ENCODE measurements at places on chromosomes 11 and 22.
A peak's percentile ranks its signal among the peaks of the same experiment; 100 is the strongest.

DNA sequence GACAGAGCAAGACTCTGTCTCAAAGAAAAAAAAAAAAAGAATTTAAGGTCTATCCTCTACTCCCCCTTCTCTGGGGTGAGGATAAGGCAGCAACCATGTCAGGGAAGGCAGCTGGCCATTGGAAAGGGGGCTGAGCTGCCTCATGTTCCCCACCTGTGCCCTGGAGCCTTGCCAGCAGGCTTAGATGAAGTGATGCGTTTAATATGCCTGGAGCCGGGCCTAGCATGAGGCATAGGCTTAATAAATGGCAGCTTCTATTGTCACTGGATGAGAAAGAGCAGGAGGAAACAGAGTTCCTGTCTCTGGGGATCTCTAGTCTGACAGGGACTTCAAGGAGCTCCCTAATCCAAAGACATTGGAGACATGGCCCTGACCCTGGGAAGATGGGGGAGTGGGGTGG lies 3.2 kb upstream of the KCNE3 start:
- no peak for DNase-seq

- DNase-seq = no peak
These were observed 18.0 kb downstream of the TENM4 start for GRCh38 chr11:79422866-79423265.

GRCh38 chr11:130904380-130904779 lies 11.9 kb downstream of the SNX19 start:
- DNase-seq = no peak

GRCh38 chr11:9301720-9302119 lies 12.7 kb downstream of the TMEM41B start:
- DNase-seq = no peak

- DNase-seq = no peak
These were observed 243.5 kb upstream of the ARHGAP20 start for GRCh38 chr11:110955776-110956175.

DNA sequence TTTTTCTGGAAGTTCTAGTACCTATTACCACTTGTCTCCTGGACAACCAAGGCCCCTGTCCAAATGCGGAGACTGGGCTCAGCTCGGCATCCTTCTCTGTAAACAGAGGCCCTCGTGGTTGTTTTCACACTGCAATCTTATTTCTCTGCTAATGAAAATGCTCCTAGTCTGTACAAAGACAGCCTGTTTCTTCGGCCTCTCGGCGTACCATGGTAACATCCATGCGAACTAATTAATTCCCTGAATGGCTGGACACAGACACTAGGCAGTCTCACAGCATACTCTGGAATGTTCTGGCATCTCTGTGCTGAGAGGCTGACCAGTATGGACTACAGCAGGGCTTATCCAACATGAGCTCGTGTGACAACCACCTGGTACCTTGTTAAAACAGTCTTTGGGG lies 5.7 kb downstream of the POLR3H start:
- DNase-seq = no peak

DNA sequence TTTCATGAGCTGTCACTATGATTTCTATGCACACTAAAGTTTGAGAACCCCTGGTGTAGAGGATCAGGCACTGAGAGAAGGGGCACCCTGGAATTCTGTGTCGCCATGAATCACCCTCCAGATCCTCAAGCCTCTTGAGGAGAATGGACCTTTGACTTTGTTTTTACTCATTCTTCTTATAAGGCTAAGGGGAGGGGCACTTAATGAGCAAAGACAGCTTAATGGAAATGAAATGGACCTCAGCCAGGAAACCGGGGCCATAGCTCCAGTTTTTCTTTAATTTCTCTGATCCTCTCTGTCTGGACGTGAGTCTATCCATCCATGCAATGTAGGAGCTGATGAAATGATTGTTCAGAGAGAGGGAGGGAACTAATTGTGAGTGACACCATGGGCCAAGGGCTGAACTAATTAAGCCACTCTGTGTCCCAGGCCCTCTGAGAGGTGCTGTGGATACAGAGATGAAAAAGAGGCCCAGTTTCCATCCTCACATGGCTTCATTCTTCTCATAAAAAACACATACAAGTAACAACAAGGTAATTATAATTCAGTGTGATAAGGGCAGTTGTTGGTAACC lies 32.8 kb downstream of the OR2AT4 start:
- DNase-seq = no peak

DNA sequence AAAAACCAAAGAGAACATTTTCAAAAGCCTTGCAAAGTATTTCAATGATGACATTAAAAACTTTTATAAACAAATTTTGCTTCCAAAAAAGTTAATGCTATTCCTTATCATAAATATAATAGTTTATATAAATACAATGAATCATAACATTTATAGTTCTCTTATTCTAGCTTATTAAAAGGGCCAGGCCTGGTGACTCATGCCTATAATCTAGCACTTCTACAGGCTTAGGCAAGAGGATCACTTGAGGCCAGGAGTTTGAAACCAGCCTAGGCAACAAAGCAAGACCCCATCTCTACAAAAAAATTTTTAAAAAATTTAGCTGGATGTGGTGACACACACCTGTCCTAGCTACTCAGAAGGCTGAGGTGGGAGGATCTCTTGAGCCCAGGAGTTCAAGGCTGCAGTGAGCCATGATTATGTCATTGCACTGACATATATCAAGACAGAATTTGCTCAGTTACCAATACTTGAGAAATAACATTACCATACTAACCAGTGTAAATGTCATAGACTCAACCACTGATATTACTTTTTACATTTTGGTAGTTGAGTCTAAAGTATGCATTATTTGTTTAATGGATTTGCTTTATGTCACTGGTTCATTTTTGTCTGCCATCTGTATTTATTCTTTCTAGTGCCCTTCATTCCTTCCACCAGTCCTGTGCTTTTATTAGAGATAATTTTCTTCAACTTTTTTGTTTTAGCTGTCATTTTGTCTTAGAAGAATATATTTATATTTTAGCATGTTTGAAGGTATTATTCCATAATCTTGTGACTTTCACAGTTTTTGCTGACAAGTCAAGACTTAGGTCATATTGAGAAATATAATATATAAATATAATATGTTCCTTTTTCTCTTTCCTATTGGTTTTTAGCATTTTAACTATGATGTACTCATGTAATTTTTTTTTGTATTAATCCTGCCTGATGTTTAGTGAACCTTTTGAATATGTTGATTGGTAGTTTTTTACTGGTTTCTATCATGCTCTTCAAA lies 56.2 kb downstream of the CYP2R1 start:
- DNase-seq = no peak

DNA sequence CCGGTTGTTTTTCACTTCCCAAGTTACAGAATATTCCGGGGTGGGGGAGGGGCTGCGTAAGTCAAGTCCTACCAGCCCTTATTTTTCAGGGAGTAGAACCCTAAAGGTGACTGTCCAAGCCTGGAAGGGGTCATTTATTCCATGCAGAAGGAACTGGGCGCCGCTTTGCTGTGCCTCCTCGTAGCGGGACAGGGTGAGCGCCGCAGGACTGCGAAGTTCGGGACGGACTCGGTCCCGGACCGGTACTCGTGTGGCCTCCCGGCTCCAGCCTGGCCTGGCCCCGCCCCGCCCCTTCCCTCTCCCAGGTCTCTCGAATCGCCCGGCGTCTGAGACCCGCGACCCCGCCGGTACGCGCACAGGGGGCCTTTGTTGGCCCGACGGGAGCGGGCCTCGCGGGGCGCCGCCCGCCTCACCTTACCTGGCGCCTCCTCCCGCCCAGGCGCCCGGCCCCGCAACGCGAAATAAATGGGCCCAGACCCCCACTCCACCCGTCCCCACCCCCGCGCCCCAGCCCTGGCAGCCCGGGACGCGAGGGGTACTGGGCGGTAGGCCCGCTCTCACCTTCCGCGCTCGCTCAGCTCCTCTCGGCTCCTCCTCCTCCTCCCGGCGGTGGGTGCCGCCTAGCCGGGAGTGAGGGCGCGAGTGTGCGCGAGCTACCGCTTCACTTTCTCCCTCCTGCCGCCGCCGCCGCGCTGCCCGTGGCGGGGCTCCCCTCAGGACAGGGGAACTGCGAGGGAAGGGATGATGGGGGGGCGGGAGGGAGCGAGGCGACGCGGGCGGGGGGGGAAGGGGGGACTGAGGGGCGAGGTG lies 698 bp downstream of the PAK1 start:
- peak; percentile 36 for DNase-seq

- DNase-seq = no peak
These were observed 74.3 kb downstream of the DDIAS start for GRCh38 chr11:82975882-82976281.

GRCh38 chr11:119346605-119347004 lies at the start of gene MFRP:
TSS of gene MFRP (minus strand) at chr11:119346705. CDS start at chr11:119346513, 192 bp downstream.
- no peak for DNase-seq

- DNase-seq = no peak
These were observed 12.9 kb upstream of the CD3E start for GRCh38 chr11:118291477-118292135.

DNA sequence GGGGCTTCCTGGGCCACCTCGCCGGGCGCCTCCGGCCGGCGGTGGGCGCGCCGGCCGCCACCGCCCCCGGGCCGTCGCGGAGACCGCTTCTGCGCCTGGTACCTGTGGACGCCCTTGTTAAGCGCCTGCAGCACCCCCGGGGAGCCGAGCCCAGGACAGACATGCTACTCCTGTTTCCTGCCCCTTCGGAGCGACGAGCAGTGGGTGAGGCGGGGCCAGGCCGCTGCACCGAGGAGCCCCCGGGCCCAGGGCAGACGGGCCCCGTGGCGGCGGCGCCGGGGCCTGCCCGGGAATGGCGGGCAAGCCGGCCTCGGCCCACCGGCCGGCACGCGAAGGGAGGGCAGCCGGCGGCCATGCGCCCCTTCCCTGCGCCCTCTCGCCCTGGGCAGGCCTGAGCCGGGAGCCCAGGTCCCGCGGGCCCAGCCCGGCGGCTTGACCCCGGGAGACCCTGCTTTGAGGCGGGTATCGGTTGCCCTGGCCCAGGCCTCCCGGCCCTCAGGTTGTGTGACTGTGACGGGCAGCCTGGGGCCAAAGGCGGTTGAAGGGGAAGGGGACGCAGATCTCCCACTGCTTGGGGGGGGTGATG lies 789 bp upstream of the KDM2A start:
- DNase-seq = no peak

- no peak for DNase-seq
These were observed 30.3 kb upstream of the ABCC8 start for GRCh38 chr11:17506942-17507341.

- no peak for DNase-seq
These were observed 8.5 kb downstream of the P2RY6 start for GRCh38 chr11:73280626-73281025.

DNA sequence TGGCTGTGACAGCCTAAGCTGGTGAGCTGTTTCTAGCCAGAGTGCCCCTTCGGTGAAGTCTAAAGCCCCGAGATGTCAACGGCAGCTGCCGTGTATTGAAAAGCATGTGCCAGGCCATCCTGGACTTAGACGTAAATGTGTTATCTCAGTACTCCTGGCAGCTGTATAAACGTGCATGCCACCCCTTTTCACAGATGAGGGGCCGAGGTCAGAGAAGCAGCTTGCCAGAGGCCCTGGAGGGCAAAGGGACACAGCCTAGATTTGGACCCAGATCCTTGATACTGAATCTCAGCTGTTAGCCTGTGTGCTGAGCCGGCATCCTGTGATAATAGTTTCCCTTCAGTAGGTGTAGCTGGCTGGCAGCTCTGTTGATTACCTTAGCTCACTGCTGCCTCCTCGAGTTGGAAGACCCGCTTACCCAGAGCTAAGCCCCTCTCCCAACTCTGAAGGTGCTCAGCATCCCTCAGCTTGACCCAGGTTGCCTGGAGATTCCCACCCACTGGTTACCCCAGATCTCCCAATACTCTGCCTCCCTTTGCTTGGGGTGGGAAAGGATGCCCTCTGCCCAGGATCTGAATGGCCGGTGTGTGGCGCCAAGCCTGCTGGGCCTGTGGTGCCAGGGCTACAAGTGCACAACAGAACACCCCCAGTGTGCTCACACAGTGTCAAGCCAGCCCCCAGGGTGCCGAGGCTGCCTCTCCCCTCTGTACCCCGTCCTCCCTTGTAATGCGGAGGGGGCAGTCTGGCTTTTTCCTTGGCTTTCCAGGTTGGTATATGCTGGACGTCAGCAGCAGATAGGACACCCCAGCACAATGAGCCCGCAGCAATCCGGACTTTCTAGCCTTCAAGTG lies 59.8 kb upstream of the WNT7B start:
- no peak for DNase-seq

DNA sequence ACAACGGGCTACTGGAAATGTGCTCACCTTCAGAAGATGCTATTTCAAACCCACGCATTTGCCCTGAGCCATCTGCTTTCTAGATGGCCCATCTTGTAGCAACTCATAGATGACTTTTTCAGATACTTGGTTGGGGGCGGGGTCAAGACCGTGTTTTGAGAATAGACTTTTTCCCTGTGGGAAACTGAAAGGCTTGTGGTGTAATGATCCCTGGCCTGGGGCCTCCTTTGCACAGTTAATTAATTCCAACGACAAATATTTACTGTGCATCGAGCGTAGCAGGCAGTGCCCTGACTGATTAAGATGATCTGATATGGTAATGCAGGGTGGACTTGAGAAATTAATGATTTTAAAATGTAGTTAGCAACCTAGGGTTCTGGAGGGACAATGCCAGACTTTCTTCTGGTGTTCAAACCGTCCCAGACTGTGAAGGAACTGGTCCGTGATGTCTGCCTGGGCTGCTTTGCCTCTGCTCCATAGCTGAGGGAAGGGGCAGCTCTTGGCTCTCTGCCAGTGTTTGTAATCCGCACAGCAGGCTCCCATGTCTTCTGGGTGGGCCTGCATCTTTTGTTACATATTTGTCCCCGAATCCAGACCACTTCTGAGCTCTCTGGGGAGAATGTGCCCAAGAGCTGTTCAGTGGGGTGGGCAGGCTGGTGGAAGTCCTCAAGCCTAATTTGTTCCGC lies 84.8 kb downstream of the ADAMTS15 start:
- no peak for DNase-seq

DNA sequence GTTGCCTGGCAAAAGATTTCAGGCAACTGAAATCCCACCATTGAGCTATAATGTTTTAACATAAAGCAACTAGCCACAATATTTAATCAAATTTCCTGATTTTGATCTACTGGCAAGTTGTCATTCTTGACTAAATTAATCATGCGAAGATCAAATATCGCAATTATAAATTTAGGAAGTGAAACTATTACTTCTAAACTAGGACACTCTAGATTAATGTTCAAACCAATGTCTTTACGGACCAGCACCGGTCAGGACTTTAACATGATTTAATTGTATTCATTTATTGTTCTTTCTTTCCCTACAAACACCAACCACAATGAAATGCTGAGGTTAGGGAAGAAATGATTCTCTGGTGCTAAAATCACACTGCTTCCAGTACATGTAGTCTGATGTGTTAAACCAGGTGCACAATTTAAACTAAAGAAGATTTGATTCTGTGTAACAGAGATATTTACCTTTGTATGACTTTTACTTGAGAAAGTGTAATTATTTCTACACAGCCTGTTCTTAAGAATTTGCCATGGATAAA lies 14.9 kb downstream of the GAS2 start:
- DNase-seq = no peak

DNA sequence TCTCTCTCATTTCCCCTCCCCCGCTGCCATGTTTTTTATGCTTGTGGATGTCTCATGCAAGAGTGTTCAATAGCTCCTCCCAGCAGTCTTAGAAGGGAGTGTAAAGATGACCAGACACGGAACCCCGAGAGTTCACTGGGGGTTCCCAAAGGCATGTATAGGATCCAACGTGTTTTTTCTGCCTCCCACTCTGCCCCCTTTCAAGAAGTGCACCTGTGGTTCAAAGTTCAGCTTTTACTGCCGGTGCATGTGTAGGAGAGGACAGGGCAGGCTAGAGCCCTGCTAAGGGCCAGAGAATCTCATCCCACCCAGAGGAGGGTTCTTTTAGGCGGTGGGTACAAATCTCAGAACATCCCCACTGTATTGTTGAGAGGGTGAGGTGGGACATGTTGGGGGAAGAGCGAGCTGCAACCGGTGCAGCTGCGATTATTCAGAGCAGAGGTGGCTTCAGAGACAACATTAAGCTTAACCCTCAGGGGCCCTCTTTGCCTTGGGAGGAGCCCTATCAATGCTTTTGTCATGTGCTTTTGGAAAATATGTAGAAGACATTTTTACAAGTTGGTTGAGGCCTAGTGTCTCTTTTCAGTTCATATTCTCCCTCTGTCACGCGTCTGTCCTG lies 14.5 kb downstream of the MIF start:
- DNase-seq = no peak

All from stimulated activated CD4-positive, alpha-beta T cell treated with anti-CD3 and anti-CD28 coated beads, Interleukin-12 subunit alpha, Interleukin-12 subunit beta, amount 100 ng/mL, for 24 hours (primary cell).